Stimulated activated CD4-positive, alpha-beta T cell treated with anti-CD3 and anti-CD28 coated beads, Interleukin-1b, Interleukin-23, amount 100 ng/mL, for 1 hour (primary cell): ENCODE measurements at places on chromosomes 2 and 18.

- no peak for DNase-seq
Observed at GRCh38 chr2:235575431-235575830, 81.6 kb downstream of the AGAP1 start.

DNA sequence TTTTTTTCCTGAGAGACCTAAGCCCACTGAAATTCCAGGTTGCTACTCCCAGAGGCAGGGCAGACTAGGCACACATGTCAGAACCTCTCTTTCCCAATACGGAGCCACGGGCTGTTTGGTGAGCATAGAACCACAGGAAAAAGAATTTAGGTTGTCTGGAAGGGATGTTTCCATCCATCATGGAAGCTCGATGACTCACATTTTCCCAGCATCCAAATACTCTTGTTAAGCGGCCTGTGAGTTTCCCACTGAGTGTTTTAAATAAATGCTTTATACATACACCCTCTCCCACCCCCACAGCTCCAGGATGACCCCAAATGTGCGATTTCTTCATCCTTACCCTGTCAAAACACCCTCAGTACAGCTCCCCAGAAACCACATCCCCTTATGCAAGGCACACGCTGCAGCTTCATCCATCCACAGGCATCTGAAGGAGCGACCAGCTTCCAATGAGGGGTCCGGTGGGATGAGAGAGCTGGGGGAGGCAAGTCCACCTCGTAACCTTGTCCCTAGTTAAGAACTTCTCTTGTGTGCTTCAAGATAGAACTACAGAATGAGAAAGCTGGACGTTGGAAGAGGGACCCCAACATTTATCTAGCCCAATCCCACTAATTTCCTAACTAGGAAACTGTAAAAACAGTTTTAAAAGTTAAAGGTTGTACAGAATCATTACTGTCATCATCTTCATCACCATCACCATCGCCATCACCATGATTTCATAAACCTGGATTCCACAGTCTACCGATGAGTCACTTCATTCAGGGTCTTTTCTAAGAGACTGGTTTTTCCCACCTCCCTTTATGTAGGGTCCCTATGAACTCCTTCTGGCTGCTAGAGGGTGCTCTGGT is 63.5 kb upstream of the FZD7 start:
- DNase-seq = no peak

- no peak for DNase-seq
Observed at GRCh38 chr2:164178835-164179465, 442.3 kb downstream of the GRB14 start.

DNA sequence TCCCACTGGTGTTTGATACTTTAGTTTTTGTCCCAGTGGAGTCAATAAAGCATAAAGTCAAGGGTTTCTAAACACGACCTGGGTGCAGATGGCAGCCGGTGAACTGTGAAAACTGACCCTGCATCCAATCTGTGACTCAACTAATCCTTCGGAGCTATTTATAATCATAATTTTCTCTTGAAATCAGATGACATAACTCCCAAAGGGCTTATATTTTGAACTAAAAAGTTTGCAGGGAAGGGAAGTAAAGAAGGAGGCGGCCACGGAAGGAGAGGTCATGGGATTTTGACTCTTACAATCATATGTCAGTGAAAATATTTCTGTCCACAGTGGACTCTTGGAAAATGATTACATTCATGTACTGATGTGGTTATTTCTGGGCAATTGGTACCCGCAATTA is 178.5 kb downstream of the PDE1A start:
- no peak for DNase-seq

GRCh38 chr2:147294825-147295392 is 549.9 kb upstream of the ACVR2A start:
- no peak for DNase-seq
